ENCODE measurements at places on chromosomes 1 and 21.

DNA sequence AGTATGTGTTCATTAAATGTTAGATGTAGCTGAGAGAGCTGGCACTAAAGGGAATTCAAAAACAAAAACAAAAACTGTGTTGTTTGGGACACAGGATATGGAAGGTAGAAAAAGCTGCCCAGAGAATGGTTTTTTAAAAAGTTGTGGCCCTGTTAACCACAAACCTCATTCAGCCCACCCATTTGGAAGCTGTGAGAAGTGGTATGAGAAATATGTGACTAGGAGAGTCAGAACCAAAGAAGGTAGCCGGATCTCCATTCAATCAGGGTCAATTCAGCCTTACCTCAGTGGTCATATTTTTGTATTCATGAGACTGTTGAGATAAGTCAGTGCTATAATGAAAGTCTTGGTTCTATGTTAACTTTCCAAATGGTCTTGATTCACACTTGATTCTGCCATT is 29.8 kb upstream of the CACYBP start:
- no peak for DNase-seq

DNA sequence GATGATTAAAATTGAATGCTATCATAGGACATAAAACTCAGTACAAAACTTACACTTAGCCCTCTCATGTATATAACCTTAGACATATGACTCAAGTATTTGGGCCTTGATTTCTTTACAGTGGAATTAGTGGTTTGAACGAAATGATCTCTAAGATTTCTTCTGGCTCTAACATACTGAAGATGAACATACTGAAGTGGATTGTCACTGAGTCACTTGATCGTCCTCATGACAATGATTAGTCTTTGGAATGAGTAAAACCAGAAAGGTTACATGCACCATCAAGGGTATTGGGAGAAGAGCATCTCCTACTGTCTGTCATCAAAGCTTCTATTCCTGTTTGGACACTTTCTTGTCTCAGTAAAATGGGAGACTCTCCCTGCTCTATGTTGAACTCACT is 17.4 kb downstream of the FMN2 start:
- no peak for DNase-seq

DNA sequence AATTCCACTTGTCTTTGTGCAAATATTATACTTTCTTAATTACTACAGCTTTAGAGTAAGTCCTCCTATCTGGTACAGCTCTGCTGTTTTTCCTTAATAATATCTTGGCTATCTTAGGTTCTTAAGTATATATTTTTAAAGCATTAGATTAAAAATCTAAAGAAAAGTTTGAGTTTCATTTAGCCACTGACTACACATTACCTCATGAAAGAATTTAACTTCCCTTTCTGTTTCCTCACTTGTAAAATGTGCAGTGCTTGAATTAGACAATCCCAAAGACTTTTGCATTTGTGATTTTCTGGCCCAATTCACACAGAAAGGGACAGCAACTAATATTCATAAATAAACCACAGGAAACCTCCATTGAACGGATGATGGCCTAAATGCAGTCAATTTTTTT is 126.4 kb upstream of the SAMSN1 start:
- no peak for DNase-seq

GRCh38 chr1:214261206-214262123 is 19.5 kb upstream of the SMYD2 start:
- peak; percentile 87 for DNase-seq

DNA sequence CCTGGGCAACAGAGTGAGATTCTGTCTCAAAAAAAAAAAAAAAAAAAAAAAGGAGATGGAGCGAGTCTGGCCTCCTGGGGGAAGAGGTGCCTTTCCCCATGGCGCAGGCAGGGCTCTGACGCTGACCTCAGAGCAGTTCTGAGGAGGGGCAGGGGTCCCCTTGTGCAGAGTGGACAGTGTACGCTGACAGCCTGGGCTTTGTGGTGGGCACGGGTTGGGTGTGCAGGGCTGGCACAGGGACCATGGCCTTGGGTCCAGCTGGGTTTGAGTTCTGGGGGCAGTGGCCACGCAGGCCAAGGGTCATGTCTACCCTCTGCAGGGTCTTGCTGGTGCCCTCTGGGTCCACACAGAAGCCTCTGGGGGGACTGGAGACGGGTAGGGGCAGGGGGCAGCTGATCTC is 260.1 kb upstream of the C1orf174 start:
- no peak for DNase-seq

GRCh38 chr1:223048026-223048425 is 95.0 kb downstream of the TLR5 start:
- DNase-seq: no peak
